Pons (tissue), 1 donor: ENCODE measurements at places on chromosomes 16 and 17.

DNA sequence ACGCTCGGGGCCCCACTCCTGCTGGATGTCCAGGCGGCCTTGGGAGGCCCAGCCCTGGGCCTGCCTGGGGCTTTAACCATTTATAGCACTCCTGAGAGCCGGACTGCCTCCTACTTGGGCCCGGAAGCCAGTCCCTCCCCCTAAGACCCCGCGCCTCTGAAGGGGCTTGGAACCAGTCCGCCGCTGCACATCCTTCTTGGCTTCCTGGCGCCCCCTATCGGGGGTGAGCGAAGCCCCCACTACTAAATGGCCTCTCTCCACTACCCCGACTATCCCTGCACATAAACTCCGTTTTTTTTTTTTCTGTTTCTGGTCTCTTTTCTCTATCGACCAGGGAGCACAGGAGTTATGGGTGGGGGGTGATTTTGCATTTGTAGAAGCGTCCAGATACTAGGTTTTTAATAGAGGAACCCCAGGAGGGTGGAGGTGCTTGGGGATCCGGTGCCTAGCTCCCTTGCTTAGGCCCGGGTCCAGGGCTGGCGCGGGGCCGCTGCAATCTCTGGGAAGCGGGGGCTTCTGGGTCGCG lies 633 bp upstream of the NOL3 start:
- DNase-seq: no peak

GRCh38 chr17:70394473-70395232 lies 225.3 kb downstream of the KCNJ2 start:
- no peak for DNase-seq

- DNase-seq: no peak
Observed at GRCh38 chr17:45403906-45404490, 28.7 kb downstream of the ARHGAP27 start.

- DNase-seq: no peak
Observed at GRCh38 chr17:71969500-71969899, 151.3 kb upstream of the SOX9 start.
